ENCODE measurements at places on chromosomes 3 and 15.

DNA sequence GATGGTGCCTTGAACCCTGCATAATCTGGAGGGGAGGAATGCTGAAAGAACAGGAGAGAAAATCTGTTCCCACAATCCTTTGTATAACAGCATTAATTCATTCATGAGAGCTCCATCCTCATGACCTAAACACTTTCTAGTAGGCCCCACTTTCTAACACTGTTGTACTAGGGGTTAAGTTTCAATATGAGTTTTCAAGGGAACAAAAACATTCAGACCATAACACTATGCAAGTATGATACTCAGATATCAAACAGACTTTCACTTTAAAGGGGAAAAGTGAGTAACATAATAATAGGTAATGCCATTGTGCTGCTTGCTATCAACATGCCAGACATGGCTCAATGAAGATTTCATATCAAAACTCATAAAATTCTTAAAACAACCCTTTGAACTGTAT lies 32.4 kb upstream of the PLSCR2 start:
- no peak for DNase-seq

DNA sequence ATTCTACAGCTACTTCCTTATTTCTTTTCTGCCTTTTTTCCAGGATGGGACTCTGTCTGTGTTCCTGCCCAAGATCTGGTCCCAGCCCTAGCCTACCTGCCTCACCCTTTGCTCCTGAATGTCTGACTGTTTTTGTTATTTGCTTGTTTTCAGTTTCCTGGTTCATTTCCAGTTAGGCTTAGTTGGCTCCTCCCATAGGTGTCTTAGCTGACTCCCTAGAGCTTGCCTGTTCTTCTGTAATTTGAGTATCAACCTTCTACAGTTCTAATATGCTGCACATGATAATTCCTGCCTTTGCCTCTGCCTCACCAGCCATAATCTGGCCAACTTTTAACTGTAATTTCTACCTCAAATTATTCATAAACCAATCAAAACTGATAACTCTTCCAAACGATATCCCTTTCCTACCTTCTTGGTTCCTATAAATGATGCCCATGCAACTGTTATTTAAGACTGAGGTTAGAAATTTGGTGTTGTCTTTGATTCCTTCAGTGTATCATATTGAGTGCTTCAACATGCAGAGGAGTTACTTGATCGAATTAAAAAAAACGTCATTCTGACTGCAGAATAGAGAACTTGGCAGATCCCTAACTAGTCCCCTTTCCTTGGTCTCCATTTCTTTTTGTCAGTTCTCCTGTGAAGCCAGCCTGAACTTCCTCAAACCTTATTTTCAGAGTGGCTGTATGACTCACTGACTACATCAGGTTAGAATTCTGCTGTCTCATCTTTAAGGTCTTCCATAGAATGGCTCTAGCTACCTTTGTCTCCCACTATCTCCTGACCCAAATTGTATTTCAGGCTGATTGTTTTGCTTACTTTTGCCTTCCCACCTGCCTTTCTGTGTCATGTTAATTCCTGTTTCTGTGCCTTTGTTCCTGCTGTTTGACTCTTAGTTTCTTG lies 8.4 kb downstream of the GOLM2 start:
- DNase-seq, result no peak

DNA sequence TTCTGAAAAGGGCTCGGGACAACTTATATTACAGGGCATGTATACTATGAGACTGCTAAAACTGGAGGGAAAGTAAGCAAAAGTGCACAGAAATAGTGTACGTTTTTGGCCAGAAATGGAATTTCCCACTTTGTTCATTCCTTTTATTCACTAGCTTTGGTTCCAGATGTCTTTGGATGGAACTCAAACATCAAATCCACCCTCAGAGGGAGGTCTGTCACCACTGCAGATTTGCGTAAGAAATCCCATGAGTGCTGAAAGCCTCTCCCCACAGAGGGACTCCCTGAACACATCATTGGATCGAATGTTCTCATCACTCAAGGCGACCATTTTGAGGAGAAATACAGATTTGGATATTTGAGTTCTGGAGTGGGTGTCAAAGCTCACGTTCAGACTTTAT lies 71.6 kb downstream of the FEM1B start:
- DNase-seq, result no peak

DNA sequence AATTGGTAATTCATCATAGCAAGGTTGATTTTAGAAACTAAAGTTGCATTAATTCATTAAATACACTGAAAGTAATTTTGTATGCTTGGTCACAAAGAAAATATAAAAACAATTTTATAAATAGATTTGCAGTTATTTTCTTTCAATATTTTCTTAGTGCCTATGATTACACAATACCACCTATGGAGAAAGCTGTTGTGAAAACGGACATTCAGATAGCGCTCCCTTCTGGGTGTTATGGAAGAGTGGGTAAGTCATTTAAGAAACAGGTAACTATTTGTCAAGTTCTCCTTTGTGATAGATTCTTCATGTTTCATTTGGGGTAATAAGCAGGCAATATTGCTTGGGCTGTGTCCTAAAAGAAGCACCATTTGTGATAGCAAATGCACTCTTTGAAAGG lies 3.0 kb downstream of the DUT start:
- DNase-seq, result no peak

DNA sequence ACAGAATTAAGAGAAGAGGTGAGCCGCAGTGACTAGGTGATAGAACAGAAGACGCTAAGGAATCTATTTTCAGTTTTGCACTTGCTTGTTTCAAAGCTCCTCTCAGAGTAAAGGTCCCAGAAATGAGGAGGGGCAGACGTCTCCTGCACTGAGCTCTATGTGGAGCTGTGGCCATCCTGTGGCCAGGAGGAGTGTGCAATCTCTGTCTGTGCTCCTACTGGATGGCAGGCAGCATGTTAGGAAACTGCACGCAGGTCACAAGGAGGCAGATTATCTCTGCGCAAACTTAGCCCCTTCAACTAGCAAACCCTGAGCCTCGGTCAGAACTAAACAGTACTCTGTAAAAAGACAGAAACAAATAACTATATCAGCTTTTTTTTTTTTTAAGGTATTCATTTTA lies 31.1 kb upstream of the PPIB start:
- DNase-seq, result no peak

DNA sequence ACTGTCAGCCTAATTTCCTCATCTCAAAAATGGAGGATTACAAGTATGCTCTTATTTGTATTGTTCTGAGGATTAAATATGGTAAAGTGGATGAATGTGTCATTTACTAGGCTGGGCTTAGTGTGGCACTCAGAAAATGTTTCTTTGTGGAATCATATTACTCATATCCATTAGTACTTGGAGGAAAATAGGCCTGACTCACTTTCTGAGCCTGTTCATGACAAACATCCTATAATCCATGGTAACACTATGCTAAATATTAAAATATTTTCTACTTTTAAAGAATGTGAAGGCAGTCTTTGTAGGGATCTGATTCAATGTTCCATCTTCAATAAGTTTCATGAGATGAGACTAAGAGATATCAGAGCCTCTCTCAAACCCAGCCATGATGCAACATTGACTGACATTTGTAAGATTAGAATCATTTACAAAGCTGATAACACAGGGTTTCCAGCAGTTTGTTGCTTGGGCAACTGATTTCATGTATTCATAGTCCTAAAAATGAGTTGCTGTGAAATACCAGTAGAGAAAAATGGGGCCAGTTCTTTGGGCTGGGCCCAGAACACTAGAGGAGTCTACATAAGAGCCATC lies 1048.5 kb downstream of the NTRK3 start:
- no peak for DNase-seq

DNA sequence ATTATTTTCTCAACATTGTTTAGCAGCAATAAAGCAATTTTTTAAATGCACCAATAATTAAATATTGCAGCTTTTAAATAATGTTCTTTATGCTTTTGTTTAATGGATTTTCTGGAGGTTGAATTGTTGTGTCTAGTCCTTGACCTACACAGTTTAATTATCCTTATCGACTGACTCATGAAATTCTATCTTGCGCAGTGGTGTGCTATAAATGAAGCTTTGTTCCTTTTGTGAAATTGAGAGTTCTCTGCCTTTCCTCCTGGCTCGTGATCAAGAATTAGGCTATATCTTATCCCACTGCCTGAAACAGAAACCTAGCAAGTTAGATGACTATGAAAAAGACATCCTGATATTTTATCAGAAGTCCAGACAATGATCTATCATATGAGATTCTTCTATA lies 37.0 kb upstream of the PIK3R4 start:
- DNase-seq, result no peak

DNA sequence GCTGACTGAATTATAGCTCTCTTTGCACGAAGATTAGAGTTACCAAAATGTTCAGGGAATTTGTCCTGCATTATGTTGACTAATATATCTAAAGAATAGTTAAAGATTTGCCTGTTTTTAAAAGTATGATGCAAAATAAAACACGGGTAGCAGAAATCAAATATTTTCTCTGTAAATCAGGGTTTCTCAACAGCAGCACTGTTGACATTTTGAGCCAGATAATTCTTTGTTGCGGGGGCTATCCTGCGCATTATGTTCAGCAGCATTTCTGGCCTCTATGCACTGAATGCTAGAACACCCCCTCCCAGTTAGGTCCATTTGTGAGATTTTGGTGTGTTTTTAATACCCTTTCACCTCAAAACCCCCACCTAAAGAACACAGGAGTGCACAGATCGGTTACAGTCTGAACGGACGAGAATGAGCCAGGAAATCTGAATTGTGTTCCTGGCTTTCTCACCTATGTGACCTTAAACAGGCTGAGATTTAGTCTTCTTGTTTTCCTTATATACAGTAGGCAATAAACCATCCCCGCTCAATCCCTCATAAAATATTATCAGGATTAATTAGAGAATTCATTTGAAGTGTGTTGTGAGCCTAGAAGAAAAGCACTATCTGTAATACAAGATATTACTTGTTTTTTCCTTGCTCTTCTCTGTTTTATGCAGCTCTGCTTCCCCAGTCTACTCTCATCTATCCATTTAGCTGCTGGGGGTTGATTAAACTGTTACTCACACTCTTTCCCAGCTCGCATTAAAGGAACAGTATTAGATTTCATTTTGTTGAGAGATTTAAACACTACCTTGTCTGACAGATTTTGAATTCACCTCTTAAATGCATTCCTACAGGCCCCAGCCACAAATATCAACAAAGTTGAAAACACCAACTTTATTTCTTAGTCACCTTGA lies 247.5 kb upstream of the GOLIM4 start:
- no peak for DNase-seq

- DNase-seq, result no peak
Observed at GRCh38 chr15:50075319-50075718, 43.7 kb downstream of the ATP8B4 start.

- no peak for DNase-seq
Observed at GRCh38 chr15:101618851-101619614, 33.1 kb downstream of the TM2D3 start.

DNA sequence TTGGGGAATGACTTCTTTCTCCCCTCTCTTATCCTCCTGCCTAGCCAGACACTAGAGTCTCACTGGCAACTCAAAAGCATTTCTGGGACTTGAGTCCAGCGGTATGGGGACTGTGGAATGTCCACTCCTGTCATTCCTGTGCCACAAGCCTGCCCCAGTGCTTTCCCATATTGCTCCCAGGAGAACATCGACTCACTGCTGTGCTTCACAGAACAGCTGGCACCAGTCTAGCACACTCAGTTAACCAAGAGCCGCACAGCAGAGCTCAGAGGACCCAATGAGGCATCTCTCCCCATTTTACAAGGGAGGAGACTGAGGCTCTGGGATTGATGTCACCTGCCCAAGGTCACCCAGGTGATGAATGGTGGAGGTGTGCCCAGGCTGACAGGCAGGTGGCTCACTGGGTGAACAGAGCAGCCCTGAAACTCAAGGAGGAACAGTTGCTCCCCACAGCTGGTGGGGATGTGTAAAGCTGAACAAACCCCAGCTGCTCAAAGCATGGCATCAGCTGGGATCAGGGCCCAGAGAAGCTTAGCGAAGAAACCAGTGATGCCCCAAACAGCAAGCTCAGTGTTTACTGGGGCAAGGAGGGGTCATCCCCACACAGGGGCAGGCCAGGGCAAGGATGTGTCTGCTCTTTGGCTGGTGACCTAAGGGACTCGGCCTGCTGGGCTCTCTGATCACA lies 35.4 kb upstream of the DUSP7 start:
- no peak for DNase-seq

DNA sequence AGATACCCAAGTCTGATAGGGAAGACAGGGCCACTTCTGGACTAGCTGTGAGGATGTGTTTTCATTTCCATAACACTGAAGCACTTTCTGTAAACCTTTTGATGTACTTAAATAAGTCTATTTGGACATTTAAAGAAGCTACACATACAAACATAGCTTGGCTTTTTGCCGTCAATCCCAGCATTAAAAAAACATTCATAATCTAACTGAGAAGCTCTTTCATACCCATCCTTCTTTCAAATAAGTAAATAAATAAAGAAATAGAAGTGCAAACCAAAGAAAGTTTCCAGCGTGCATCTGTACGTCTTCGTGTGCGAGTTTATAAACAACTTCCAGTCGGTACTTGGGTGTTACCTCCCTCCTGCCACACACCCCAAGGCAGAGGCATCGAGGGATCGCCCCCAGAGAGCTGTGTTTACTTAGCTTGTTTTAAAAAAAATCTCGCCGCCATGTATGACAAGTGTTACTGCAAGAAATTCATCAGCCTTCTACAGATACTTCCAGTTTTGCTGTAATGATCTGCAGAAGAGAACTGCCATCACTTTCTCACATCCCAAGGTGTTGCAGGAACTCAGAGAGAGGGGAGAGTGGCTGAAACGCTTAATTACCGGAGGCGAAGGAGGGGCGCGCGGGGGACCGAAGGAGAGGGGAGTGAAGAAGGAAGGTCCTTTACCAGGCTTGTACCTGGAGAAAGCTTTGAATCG lies 9.0 kb upstream of the MEIS2 start:
- DNase-seq, result no peak

DNA sequence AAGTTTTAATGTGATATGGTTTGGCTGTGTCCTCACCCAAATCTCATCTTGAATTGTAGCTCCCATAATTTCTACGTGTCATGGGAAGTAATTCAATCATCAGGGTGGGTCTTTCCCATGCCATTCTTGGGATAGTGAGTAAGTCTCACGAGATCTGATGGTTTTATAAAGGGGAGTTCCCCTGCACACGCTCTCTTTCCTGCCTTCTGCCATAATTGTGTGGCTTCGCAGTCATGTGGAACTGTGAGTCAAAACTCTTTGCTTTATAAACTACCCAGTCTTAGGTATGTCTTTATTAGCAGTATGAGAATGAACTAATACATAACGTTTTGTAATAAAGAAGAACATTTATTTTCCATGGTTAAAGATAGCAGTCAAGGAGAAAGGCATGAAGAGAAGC lies 39.2 kb upstream of the GOLIM4 start:
- DNase-seq, result no peak

DNA sequence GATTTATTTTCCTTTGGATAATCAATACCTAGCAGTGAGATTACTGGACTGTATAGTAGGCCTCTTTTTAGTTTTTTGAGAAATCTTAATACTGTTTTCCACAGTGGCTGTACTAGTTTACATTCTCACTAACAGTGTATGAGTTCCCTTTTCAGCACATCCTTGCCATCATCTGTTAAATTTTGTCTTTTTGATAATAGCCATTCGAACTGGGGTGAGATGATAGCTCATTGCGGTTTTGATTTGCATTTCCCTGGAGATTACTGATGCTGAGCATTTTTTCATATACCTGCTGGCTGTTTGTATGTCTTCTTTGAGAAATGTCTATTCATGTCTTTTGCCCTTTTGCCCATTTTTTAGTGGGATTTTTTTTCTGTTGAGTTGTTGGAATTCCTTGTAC lies 210.8 kb downstream of the CGGBP1 start:
- DNase-seq, result no peak

- DNase-seq, result no peak
Observed at GRCh38 chr15:78317145-78317836, 17.9 kb upstream of the SKIC8 start.
